ENCODE measurements at places on chromosomes 6 and 20. TPM values are rescaled to one million over a fixed set of nuclear protein-coding genes. Genes with fewer than 3 reads are reported as not detected.

DNA sequence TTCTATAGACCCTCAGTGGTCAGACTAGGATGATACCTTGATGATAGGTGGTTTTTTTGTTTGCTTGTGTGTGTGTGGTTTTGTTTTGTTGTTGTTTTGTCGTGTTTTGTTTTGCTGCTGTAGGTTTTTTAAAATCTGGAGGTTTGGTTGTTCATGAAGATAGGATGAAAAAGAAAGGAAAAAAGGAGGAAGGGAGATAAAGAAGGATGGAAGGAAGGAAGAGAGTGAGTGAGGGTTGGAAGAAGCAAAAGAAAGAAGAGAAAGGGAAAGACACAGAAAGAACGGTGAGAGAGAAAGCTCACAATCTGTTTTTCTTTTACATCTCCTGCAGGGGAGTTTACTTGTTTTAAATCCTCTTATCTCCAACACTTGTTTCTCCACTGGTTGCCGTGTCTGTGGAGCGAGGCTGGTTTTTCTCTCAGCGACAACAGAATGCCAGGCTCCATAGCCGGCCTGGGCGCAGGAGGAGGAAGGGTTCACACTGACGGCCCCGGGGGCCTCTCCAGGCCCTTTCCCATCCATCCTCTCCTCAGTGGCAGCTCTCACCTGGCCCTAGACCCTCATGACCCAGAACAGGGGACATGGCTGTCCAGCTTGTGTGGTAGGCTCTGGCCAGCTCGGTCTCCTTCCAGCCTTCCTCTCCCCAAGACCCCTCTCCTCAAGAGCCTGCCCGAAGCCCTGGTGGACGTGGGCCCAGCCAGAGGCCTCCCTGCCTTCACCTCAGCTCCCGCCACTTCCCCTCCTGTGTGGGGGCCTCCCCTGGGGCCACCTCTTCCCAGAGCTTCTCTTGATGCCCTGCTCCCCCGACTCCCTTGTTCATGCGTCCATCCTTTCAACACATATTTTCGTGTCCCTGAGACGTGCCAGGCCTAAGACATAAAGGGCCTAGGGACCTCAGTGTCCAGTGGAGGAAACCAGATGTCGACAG, 168.4 kb downstream of the VEGFA start:
- H3K27ac ChIP-seq: no peak overlapping the region
- H3K4me1 ChIP-seq: no peaks in the 10 kb centered on the region
- no peak for DNase-seq
- H3K27me3 ChIP-seq: no peaks in the 10 kb centered on the region

DNA sequence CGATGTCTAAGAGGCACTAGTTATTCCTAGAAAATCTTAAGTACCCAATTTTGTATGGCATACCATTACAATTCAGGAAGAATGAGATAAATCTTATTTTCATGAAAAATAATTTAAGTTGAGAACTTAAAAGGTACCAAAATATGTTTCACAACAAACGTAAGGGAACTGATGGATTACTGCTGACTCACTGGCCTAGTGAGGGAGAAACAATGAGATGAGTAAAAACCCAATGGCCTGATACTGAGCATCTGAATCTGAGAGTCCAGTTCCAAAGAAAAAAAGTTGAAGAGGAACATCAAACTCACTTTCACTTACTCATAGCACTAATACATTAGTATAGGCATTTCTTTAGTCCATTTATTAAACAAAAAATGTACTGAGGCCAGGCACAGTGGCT, 56.0 kb downstream of the MDN1 start:
- H3K27me3 ChIP-seq: no peaks in the 10 kb centered on the region
- no peak overlapping the region for H3K27ac ChIP-seq
- no peaks in the 10 kb centered on the region for H3K36me3 ChIP-seq
- H3K4me3 ChIP-seq: no peak overlapping the region

Gene DNAH8
- under 0.01 TPM for total RNA-seq

- H3K27me3 ChIP-seq: no peaks in the 10 kb centered on the region
- no peaks in the 10 kb centered on the region for H3K4me1 ChIP-seq
- no peak for DNase-seq
- no peak overlapping the region for H3K27ac ChIP-seq
- H3K36me3 ChIP-seq: no peaks in the 10 kb centered on the region
Measured at GRCh38 chr6:155807243-155807642, 351.6 kb upstream of the NOX3 start.

DNA sequence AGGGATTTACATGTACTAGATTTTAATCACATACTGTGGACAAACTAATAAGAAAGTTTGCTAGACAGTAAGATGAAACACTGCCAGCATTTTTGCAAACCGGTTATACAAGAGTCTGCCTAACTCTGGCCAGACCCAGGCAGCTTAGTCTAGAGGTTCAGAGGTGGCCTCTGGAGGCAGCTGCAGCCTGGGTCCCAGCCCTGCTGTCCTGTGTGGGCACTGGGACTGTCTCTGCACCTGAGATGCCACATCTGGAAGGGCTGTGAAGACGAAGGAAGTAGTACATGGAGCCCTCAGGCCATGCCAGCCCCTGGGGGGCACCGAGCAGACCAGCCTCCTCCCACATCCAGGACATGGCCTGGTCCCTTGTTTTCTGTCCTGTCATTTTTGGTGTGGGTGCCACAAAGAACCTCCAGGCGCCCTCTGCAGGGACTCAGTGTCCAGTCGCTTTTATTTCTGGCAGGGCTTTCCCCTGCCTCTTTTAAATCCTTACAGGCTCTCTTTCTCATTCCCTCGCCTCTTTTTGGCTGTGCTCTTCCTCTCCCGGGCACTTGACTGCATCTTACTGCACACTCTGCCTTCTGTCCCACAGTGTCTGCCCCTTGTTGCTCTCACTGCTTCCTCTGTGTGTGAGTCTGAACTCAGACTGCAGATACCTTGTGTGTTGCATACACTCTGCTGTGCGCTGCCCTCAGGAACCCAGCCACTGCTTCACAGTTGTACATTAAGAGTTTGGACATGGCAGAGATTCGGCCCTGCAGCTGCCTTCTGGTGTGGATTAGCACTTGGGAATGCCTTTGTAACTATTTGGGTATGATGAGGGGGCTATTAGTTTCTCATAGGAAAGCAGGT, 216.7 kb downstream of the ZDHHC14 start:
- H3K4me3 ChIP-seq: no peak overlapping the region
- DNase-seq: peak; percentile 73
- H3K4me1 ChIP-seq: no peaks in the 10 kb centered on the region
- peak overlapping the region; percentile 63 for H3K27ac ChIP-seq
- no peaks in the 10 kb centered on the region for H3K36me3 ChIP-seq

Gene EIF2S2
- total RNA-seq: 45.6 TPM

DNA sequence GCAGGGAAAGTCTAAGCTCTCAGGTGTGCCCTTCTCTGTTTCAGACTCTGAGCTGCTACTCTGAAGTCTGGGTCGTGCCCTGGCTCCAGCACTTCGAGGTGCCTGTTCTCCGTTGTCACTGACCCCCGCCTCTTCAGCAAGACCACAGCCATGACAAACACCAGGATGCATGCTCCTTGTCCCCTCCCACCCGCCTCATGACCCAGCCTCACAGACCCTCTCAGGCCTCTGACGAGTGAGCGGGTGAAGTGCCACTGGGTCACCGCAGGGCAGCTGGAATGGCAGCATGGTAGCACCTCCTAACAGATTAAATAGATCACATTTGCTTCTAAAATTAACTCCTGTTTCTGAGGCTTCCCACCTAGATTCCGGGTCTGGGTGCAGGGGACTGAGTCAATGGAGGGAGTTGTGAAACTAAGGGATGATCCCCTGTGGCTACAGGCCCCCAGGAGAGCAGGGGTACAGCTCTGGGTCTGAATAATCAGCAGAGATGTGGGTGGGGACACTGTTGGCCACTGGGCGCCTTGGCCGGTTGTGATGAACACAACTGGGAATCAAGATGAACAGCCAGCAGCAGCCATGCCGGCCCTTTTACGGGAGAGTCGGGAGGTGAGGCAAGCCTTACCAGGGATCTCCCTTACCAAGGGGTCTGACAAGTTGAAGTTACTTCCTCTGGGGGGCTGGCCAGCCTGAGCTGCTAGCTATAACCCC, 10.7 kb downstream of the CST7 start:
- H3K36me3 ChIP-seq: no peaks in the 10 kb centered on the region
- DNase-seq: no peak
- H3K4me3 ChIP-seq: no peak overlapping the region
- no peaks in the 10 kb centered on the region for H3K4me1 ChIP-seq
- no peak overlapping the region for H3K27ac ChIP-seq

Gene LAMA2
- total RNA-seq: 118 TPM

- DNase-seq: no peak
- no peak overlapping the region for H3K4me3 ChIP-seq
- no peaks in the 10 kb centered on the region for H3K4me1 ChIP-seq
- no peaks in the 10 kb centered on the region for H3K36me3 ChIP-seq
Measured at GRCh38 chr6:115091461-115091860, 748.6 kb upstream of the HS3ST5 start.

- H3K4me1 ChIP-seq: no peaks in the 10 kb centered on the region
- peak overlapping the region; percentile 71 for H3K27ac ChIP-seq
- H3K36me3 ChIP-seq: no peaks in the 10 kb centered on the region
- no peaks in the 10 kb centered on the region for H3K27me3 ChIP-seq
- H3K4me3 ChIP-seq: no peak overlapping the region
Measured at GRCh38 chr20:31894980-31895675, 24.7 kb downstream of the TTLL9 start.

DNA sequence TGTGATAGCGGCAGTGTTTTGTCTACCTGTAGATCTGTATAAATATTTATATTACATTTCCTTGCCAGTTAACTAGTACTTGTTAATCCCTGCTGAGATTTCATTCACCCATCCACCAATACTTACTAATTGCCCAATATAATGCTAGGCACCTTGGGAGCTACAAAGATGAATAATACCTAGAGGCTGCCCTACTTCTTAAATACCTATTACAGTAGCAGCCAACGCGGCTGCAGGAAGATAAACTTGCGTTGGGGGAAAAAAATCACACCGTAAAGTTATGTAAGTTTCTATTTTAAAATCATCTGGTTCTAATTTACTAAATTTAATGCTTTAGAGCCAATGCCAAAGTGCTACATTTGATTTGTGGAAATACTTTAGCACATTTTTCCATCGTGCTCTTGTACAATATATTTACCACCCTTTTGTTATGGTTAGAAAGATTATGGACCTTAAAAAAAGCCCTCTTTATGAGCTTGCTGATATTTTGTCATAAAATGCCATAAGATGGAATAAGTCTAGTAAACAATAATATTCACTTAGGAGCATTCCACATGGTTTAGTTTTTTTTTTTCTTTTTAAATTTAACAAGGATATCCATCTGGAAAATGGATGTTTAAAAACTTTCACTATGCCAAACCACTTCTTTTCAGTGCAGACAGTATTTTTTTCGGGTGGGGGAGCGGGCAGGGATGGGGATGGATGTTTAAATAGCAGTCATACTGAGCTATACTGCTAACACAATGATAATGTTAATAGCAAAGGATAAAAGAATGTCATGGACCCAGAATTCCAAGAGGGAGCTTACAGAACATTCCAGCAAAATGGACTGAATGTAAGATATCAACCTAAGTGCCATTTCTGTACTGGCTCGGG, 13.2 kb upstream of the NEDD9 start:
- H3K4me1 ChIP-seq: no peaks in the 10 kb centered on the region
- H3K36me3 ChIP-seq: no peaks in the 10 kb centered on the region
- no peak overlapping the region for H3K4me3 ChIP-seq
- H3K27ac ChIP-seq: no peak overlapping the region

- H3K4me3 ChIP-seq: no peak overlapping the region
- no peak for DNase-seq
- no peaks in the 10 kb centered on the region for H3K4me1 ChIP-seq
- H3K36me3 ChIP-seq: no peaks in the 10 kb centered on the region
- no peak overlapping the region for H3K27ac ChIP-seq
- no peaks in the 10 kb centered on the region for H3K27me3 ChIP-seq
Measured at GRCh38 chr6:145609521-145609920, 125.8 kb downstream of the EPM2A start.
